ENCODE measurements at places on chromosomes 7 and 10.

DNA sequence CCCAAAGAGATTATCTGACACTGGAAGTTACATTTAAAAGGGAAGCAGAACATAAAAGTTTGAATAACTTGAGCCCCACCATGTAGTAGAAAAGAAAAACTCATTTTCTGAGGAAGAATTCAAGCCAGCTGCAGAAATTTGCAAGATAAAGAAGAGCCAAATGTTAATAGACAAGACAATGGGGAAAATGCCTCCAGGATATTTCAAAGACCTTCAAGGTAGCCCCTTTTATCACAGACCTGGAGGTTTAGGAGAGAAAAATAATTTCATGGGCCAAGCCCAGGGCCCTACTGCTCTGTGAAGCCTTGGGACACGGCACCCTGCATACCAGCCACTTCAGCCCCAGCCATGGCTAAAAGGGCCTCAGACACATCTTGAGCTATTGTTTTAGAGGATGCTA, 18.4 kb upstream of the AKR1C1 start:
- no peak for DNase-seq

- DNase-seq, result no peak
These were observed 278.7 kb downstream of the DOCK4 start for GRCh38 chr7:111927353-111928019.

GRCh38 chr7:96546426-96546825, 163.2 kb downstream of the SEM1 start:
- DNase-seq, result no peak

DNA sequence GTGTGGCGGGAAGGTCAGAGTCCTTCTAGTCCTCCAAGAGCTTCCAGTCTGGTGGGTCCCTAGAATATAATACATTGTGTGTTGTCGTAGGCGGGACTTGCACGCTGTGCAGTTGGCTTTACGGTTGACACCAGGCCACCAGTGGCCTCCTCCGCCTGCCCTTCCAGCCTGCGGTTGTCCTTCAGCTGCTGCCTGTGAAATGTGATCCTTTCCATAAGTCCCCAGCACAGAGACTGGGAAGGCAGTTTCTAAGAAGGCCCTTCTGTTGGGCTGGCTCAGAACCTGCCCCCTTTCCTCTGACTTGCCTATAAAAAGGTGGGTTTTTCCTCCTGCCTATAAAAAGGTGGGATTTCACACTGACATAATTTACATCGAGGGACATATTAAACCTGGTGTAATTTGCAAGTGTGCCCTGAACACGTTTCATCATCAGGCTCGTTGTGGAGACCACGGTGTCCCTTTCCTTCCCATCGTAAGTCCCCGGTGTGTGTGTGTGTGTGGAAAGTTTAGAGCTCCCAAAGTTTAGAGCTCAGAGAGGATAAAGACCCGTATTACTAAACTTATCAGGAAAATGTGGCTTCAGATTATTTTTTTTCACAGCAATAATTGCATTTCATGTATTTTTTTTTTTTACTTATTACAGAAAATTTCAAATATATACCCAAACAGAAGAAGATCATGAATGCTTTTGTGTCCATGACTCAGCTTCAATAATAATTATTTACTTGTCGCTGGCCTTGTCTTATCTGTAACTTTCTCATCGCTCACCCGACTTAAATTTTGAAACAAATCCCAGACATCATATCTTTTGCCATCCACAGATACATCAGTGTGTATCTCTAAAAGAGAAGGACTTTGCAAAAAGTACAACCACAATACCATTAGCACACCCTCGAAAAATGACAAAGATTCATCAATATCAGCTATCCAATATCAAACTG, 45.1 kb downstream of the CUX1 start:
- no peak for DNase-seq
